Breast epithelium (tissue), 4 donors: ENCODE measurements at places on chromosomes 7 and 10.
A peak's percentile ranks its signal among the peaks of the same experiment; 100 is the strongest.

DNA sequence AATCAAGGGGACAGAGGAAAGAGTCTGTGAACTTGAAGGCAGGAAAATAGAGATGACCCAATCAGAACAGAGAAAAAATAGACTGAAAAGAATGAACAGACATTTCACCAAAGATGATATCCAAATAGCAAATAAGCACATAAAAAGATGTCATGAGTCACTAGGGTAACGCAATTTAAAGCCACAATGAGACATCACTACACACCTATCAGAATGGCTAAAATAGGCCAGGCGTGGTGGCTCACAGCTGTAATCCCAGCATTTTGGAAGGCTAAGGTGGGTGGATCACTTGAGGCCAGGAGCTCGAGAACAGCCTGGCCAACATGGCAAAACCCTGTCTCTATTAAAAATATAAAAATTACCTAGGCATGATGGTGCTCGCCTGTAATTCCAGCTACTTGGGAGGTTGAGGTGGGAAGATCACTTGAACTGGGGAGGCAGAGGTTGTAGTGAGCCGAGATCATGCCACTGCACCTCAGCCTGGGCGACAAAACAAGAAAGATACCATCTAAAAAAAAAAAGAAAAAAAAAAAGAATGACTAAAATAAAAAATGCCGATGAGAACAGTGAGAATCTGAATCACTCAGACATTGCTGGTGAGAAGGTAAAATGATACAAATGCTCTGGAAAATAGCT lies 100.9 kb downstream of the LHPP start:
- no peaks in the 10 kb centered on the region for H3K4me1 ChIP-seq
- H3K36me3 ChIP-seq, result no peaks in the 10 kb centered on the region
- H3K27me3 ChIP-seq, result no peaks in the 10 kb centered on the region
- no peak overlapping the region for H3K27ac ChIP-seq

GRCh38 chr7:83469076-83469475 lies 179.9 kb downstream of the SEMA3E start:
- H3K27ac ChIP-seq, result no peak overlapping the region
- H3K4me3 ChIP-seq, result no peak overlapping the region
- H3K36me3 ChIP-seq, result no peaks in the 10 kb centered on the region
- no peaks in the 10 kb centered on the region for H3K4me1 ChIP-seq
- DNase-seq, result no peak

- DNase-seq, result no peak
- no peak overlapping the region for H3K4me3 ChIP-seq
- H3K27ac ChIP-seq, result no peak overlapping the region
These were observed 67.9 kb upstream of the PRKCQ start for GRCh38 chr10:6647811-6648526.

GRCh38 chr10:3702569-3702968 lies 82.4 kb downstream of the KLF6 start:
- no peak for DNase-seq
- H3K4me1 ChIP-seq, result no peaks in the 10 kb centered on the region
- no peak overlapping the region for H3K27ac ChIP-seq
- H3K4me3 ChIP-seq, result no peak overlapping the region
- H3K27me3 ChIP-seq, result no peaks in the 10 kb centered on the region

DNA sequence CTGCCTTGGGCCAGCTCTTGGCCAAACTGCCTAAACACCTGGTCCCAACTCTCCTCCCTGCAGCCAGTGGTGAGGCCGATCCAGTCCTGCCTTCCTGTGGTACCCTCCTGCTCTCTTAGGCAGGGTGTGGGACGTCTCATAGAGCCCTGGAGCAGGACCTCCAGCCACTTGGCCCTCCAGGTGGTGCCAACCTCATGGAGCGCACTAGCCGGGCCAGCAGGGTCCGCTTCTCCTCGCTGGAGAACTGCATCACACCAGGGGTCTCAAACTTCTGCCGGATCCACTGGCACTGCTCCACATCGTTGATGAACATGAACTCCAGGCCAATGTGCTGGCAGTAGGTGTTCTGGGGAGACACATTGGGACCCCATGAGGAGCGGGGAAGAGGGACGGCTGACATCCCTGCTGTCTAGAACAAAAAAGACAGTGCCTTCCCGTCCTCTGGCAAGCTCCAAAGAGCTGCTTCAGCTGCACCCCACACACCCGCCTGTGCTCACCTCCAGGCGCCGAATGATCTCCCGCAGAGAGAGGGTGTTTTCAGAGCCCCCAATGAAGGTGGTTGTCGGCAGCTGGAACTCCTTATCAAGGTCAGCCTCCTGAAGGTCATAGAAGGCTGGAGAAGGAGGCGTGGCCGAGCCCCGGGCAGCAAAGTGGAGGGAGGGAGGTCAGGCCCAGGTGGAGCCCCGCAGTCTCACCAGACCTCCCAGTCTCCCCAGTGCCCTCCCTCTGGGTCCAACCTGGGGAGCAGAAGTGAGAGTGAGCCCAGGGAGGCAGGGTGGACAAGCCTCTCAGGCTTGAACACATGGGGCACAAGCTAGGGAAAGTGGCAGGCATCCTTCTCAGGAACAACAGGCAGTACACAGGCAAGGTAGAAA lies 10.2 kb downstream of the OGDHL start:
- H3K4me3 ChIP-seq, result no peak overlapping the region
- H3K36me3 ChIP-seq, result no peaks in the 10 kb centered on the region
- H3K4me1 ChIP-seq, result no peaks in the 10 kb centered on the region
- no peak for DNase-seq
- H3K27me3 ChIP-seq, result no peaks in the 10 kb centered on the region

DNA sequence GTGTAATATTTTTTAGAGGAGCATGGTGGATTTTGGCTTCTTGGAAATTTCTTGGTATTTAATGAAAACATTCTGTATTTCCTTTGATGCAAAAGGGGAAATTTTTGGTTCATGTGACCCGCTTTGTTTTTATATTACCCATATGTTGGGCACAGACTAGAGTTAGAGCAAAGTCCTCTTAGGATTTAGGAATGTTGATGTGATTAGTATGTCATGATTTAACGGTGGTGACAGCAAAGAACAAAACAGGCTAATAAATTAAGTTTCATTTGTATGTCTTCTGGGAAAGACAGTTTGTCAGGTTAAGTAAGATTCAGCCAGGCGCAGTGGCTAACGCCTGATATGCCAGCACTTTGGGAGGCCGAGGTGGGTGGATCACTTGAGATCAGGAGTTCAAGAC lies 304.6 kb downstream of the REEP3 start:
- no peak for DNase-seq
- H3K4me1 ChIP-seq, result no peaks in the 10 kb centered on the region
- H3K4me3 ChIP-seq, result no peak overlapping the region
- no peaks in the 10 kb centered on the region for H3K36me3 ChIP-seq
- H3K27ac ChIP-seq, result no peak overlapping the region

- H3K27ac ChIP-seq, result no peak overlapping the region
- H3K4me3 ChIP-seq, result no peak overlapping the region
- no peak for DNase-seq
- H3K36me3 ChIP-seq, result no peaks in the 10 kb centered on the region
These were observed 630.0 kb upstream of the FOXK1 start for GRCh38 chr7:4052130-4052529.

GRCh38 chr10:4048236-4048864 lies 263.3 kb upstream of the KLF6 start:
- no peaks in the 10 kb centered on the region for H3K4me1 ChIP-seq
- no peaks in the 10 kb centered on the region for H3K36me3 ChIP-seq
- H3K27ac ChIP-seq, result no peak overlapping the region
- DNase-seq, result no peak

- no peaks in the 10 kb centered on the region for H3K36me3 ChIP-seq
- no peak overlapping the region for H3K27ac ChIP-seq
- H3K4me3 ChIP-seq, result no peak overlapping the region
- no peaks in the 10 kb centered on the region for H3K27me3 ChIP-seq
These were observed 22.3 kb downstream of the BCCIP start for GRCh38 chr10:125845617-125846016.

- no peak for DNase-seq
- H3K4me1 ChIP-seq, result no peaks in the 10 kb centered on the region
- no peak overlapping the region for H3K27ac ChIP-seq
- H3K27me3 ChIP-seq, result no peaks in the 10 kb centered on the region
- no peak overlapping the region for H3K4me3 ChIP-seq
These were observed 315.9 kb downstream of the SNX13 start for GRCh38 chr7:17624379-17624778.

GRCh38 chr7:67392596-67393438 lies 396.2 kb downstream of the TYW1 start:
- no peaks in the 10 kb centered on the region for H3K36me3 ChIP-seq
- no peak overlapping the region for H3K4me3 ChIP-seq
- no peaks in the 10 kb centered on the region for H3K4me1 ChIP-seq
- no peaks in the 10 kb centered on the region for H3K27me3 ChIP-seq
- DNase-seq, result no peak
- H3K27ac ChIP-seq, result no peak overlapping the region

DNA sequence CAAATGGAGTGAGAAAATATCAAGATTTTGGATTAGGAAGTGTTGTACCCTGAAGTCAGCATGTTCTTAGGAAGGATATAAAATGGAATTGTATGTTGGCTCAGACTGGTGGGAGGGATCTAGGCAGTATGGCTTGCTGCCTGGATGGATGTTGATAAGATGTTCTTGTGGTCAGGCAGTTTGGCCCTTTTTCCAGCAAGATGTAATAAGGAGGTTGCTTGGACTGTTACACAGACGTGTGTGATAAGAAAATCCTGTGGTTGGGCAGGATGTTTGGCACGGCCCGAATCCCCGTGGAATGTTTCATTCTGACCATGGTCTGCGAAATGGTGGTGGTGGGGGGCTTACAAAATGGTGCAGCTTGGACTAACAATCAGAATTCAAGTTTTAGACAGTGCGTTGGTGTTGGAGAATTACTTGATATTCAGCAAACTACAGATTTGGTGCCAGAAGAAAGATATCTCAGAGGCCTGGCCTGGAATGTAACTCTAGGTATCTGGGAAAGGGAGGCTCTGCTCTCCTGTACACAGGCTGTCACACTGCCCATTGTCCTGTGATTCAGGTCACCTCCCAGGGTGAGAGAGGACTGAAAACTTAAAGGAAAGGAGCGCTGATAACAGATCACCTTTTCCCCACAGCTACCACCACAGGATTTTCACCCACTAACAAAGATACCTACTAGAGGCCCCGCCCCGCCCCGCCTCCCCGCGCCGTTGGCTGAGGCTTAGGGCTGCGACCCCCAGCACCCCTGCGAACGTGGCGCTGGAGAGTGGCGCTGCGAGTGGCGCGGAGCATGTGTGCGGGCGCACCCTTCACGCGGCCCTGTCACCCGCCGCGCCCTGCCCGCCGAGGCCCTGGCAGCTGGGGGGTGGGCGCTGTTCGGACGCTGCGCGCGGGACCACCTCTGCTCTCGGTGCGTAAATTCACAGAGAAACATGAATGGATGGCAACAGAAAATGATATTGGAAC lies 19.3 kb upstream of the ZNF680 start:
- no peak overlapping the region for H3K27ac ChIP-seq
- H3K36me3 ChIP-seq, result no peaks in the 10 kb centered on the region
- no peaks in the 10 kb centered on the region for H3K27me3 ChIP-seq
- DNase-seq, result no peak
- H3K4me3 ChIP-seq, result no peak overlapping the region

GRCh38 chr10:132764108-132764507 lies 21.8 kb downstream of the NKX6-2 start:
- H3K4me3 ChIP-seq, result no peak overlapping the region
- H3K27ac ChIP-seq, result no peak overlapping the region
- no peaks in the 10 kb centered on the region for H3K36me3 ChIP-seq
- H3K4me1 ChIP-seq, result no peaks in the 10 kb centered on the region

DNA sequence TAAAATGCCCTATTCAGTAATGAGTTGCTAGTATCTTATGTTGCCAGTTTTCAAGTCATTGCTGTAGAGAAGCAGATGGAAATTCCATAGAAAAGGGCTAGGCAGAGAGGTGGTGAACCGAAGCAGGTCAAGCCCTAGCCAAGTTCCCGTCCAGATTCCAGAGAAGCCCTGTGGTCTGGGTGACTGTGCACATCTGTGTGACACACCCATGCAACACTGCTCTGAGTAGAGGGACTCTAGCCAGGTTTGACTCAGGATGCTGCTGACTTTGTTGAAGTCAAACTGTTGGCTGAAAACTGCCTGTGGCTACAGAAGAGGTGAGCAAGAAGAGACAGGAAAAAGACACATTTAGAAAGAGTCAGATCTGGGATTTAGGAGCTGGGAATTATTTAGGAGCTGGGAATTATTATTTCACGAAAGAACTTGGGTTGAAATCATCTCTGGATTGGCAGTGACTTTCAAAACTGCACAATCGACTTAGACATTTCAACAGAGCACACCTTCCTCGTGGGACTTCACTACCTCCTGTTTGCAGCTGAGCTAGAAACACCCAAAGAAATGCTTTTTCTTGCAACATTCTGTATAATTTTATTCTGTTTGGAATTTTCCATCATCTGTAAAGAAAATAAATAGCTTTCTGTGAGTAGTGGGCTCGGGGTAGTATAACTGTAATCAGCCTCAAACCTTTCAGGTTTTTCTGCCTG lies 149.1 kb upstream of the PRKCQ start:
- no peaks in the 10 kb centered on the region for H3K4me1 ChIP-seq
- H3K27me3 ChIP-seq, result no peaks in the 10 kb centered on the region
- no peaks in the 10 kb centered on the region for H3K36me3 ChIP-seq
- no peak overlapping the region for H3K27ac ChIP-seq
- H3K4me3 ChIP-seq, result no peak overlapping the region
- DNase-seq, result no peak

GRCh38 chr7:88306590-88307048 lies at the start of gene STEAP4:
TSS of gene STEAP4 (minus strand) at chr7:88306894. CDS start at chr7:88284269, 22,625 bp downstream.
- H3K27me3 ChIP-seq, result no peaks in the 10 kb centered on the region
- no peaks in the 10 kb centered on the region for H3K4me1 ChIP-seq
- DNase-seq, result peak; percentile 71
- peak within 1 kb of the TSS; percentile 49 for H3K4me3 ChIP-seq
- H3K36me3 ChIP-seq, result no peaks in the 10 kb centered on the region
- H3K27ac ChIP-seq, result peak within 1 kb of the TSS; percentile 44

GRCh38 chr7:39810710-39811109 lies 139.3 kb upstream of the CDK13 start:
- no peaks in the 10 kb centered on the region for H3K27me3 ChIP-seq
- H3K36me3 ChIP-seq, result no peaks in the 10 kb centered on the region
- no peaks in the 10 kb centered on the region for H3K4me1 ChIP-seq

GRCh38 chr10:11913079-11913641 lies 90.0 kb downstream of the PROSER2 start:
- no peak for DNase-seq
- H3K4me1 ChIP-seq, result no peaks in the 10 kb centered on the region
- H3K27ac ChIP-seq, result no peak overlapping the region
- H3K27me3 ChIP-seq, result no peaks in the 10 kb centered on the region

GRCh38 chr7:28151965-28152364 lies 28.6 kb downstream of the JAZF1 start:
- no peak overlapping the region for H3K27ac ChIP-seq
- no peaks in the 10 kb centered on the region for H3K36me3 ChIP-seq
- H3K4me1 ChIP-seq, result peaks cover 3% of the 10 kb centered on the region

- H3K4me1 ChIP-seq, result no peaks in the 10 kb centered on the region
- DNase-seq, result no peak
- no peaks in the 10 kb centered on the region for H3K36me3 ChIP-seq
- H3K27me3 ChIP-seq, result no peaks in the 10 kb centered on the region
These were observed 236.2 kb downstream of the PCLO start for GRCh38 chr7:82926477-82926876.
